ENCODE measurements at places on chromosomes 13 and 19.

DNA sequence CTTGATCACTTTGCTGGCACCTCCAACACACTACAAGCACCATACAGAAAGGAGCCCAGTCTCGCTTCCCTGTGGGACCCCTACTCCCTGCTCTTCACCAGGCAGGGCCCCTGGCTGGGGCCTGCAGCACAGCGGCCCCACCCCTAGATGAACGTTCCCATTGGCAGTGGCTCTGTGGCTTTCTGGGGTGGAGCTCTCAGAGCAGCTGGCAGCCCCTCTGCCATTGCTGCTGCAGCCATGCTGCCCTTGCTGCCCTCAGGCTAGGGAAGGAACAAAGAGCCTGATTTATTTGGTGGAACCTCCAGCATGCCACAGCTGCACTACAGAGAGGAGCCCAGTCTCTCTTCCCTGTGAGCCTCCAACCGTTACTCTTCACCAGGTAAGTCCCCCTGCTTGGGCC, 5.8 kb downstream of the SIGLEC6 start:
- DNase-seq = no peak

GRCh38 chr19:31356587-31357314, 7.5 kb upstream of the TSHZ3 start:
- no peak for DNase-seq

- DNase-seq = no peak
Observed at GRCh38 chr19:990119-990571, 6.0 kb downstream of the WDR18 start.

DNA sequence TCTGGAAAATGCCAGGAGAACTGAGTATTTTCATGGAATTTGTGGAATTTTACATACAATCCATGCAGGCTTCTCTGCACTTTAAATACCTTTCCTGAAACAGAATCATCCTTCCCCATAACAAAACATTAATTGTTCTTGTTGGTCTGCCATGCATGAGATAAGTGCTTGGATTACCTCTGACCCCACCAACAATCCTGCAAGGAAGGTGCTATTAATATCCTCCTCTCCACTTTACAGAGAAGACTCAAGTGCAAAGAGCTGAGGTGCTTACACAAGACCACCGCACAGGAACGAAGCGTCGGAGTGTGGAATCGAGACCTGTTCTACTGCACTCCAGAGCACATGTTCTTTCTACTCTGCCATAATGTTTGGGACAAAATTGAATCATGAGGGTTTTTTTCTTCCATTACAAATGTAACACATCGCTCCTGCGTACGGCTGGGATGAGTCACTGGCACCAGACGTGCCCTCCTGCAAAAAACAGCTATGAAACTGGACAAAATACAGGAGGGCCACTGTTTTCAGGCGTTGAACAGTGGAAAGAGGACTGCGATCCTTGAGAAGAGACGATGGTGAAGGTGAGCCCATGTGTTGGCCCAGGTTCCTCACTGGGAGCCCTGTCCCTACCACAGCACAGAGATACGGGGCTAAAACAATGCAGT, 12.9 kb upstream of the LRRC4B start:
- no peak for DNase-seq

GRCh38 chr19:15283141-15283883, 49.0 kb downstream of the BRD4 start:
- DNase-seq = no peak

DNA sequence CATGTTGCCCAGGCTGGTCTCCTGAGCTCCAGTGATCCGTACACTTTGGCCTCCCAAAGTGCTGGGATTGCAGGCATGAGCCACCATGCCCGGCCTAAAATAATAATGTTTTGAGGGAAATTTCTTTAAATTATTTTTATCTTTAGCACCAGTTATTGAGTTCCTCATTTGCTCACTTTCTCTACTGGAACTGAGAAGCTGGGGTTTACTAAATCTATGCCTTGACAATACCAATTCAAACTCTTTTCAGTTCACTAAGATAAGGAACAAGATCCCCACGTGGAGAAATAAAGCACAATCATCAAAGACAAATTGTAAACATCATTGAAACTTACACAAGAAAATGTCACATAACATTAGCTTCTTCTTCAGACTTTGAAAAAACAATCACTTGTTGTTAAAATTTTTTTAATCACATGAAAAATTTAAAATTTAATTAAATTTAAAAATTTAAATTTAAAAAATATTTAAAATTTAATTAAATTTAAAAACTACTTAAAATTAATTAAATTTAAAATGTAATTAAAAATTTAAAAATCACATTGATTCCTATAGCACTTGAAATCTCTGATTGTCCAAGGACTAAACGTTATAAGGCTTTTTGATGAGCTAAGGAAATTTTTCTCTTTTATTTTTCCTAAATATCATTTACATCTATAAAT, 25.2 kb upstream of the XPO4 start:
- no peak for DNase-seq

DNA sequence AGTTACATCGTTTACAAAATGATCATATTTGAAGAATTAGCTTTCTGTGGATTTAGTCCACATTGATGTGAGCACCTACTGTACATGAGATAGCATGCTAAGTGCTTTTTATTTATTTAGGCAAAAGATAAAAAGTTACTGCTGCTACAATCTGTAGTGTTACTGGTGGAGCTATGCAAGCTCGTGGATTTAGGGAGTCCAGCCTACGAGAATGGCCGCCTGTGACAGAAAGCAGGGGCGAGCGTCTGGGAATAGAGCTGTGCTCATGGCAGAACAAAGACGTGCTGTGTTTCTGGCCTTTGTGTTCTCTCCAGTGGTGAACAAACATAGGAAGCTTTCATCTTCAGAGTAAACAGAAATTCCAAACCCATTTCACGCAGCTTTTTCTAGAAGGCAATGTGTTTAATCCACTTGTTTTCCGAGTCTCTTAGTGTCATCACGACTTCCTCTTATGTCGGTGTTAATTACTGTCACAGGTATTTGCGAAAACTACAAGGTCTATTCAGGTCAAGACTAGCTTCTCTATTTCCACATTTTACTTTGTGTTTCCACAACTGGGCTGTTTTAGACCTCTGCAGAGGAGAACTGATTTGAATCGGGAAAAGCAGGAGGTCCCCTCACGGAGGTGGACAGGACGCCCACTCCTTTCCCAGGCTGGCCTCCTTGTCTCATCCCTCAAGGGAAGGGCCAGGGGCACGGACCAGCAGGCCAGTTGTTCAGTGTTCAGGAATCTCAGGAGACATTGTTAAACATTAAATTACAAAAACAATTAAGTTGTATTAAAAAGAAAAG, 67.3 kb downstream of the ATP11A start:
- no peak for DNase-seq

GRCh38 chr13:75454497-75454896, 27.5 kb downstream of the TBC1D4 start:
- no peak for DNase-seq

DNA sequence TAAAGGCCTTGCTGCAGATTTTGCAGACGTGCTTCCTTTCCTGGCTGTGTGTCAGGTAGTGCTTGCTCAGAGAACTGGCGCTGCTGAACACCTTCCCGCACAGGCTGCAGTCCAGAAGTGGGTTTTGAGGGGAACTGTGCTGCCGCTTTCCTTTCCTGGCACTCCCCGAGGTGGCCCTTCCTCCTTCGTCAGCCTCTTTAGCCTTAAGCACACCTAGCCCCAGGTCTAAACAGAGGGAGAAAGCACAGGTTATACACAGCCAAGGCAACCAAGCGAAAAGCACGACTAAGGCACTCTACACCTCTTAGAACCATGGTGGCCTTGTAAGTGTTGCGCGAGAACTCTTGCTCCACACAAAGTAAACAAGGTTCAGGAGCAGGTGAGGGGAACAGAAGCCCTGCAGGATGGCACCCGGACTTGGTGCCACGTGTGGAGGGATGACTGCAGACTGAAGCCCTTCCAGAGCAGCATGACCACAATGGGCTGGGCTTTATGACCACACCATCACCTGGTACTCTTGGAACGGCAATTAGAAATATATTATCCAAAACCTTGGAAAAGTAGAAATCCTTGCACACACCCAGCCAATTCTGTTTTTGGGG, 23.6 kb downstream of the ZNF541 start:
- DNase-seq = no peak

- no peak for DNase-seq
Observed at GRCh38 chr19:18780631-18781030, 10.5 kb downstream of the COMP start.

DNA sequence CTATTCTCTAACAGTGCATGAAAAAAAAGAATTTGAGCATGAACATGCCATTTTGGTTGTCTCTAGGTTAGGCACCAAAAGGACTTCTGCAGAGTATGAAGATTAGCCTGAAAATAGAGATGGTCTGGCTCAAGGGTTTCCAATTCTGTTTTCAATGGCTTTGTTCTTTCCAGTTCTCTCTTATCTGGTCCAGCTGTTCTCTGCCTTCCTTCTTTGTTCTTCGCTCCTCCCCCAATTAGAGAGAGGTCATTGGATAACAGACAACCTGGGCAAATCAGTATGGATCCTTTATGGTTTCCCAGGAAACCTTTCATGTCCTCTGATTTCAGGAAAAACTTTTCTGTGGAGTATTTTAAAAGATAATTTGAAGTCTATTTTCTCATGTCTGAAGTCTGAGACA, 623.4 kb downstream of the PCDH17 start:
- no peak for DNase-seq

DNA sequence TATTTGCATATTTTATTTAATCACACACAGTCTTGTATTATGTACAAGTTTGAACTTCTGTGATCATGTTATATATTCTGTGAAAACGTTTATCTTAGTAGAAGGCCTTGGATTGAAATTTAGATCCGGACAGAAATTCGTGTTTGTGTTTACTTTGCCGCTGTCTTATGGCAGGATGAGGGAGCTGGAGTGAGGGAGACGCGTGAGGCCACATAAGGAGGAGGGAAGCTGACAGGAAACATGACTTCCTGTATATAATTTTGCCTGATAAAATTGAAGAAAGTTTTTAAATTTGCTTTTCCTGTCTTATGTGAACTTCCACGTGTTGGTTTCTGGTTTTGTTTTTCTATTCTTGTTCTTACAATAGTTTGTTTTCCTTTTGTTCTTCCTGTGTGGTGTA, 200.2 kb downstream of the MTUS2 start:
- DNase-seq = no peak

DNA sequence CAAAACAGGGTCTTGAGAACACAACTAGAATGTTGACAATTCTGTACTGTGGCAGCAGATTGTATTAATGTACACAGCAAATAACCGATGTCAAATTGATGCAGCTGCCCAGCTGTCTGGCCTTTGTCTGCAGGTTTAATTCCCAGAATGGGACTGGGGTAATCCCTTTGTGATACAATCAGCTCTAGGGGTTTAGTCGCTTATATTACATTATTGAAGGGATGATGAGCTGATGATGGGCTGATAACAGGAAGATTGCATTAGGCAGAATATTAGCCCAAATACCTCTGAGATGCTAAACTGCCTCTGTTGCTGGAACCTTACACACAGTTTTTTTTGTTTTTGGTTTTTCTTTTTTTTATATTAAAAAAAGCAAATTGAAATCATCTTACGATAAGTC, 265.0 kb downstream of the RBM26 start:
- DNase-seq = no peak

DNA sequence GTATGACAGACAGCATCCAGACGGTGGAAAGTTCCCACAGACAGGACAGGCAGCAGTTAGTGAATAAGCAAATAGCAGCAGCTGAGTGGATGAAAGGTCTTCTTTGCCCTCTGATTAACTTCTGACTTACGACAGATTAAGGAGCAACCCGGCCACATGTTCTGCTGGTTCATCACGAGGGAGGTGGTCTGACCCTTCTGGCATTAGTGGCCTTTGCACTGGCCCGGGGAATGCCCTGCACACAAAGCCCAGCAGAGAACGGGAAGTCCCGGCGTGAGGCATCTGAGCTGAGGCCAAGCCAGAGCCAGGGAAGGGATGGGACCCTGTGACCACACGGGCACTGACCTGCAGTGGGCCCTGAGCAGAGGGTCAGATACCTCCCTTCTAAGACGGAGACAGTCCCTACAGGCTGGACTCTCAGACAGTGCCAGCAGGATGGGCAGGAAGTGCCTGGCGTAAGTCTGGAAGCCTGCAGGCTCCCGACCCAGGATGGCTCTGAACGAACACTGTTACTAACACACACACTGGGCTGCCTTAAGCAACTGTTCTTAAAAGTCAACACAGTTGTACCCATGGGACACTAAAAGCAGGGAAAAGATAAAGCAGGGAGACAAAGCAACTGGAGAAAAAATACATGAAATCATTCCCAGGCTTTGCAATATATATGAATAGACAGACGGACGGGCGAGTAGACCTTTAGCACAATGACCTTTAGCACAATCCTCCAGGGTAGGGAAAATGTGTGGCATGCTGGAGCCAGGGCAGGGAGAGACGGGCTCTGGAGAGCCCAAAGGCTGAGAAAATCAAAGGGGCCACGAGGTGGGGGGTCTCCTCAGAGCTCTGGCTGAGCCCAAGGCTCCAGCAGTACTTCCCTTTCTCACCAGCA, 6.3 kb downstream of the C19orf12 start:
- no peak for DNase-seq

DNA sequence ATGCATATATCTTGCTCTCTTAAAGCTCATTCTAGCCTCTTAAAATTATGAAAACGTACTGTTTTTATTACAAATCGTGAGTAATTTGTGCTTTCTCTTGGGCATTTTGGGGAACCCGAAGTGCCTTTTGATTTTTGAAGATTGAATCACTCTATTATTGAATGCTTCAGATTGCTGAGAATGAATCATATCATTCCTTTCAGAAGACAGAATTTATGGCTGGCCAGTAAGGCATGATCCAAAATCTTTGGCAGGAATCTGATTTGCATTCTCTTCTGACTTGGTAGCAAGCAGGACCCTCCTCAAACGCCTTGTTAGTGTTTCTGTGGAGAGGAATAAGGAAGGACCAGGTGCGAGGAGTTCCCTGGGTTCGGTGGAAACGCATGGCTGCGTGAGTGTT, 49.5 kb downstream of the STARD13 start:
- DNase-seq = no peak

- no peak for DNase-seq
Observed at GRCh38 chr13:84659359-84659661, 777.0 kb upstream of the SLITRK1 start.

- DNase-seq = no peak
Observed at GRCh38 chr13:85567909-85568308, 231.3 kb downstream of the SLITRK6 start.

Measured in NCI-H460 (cell line).